ENCODE measurements at places on chromosomes 4 and X.

DNA sequence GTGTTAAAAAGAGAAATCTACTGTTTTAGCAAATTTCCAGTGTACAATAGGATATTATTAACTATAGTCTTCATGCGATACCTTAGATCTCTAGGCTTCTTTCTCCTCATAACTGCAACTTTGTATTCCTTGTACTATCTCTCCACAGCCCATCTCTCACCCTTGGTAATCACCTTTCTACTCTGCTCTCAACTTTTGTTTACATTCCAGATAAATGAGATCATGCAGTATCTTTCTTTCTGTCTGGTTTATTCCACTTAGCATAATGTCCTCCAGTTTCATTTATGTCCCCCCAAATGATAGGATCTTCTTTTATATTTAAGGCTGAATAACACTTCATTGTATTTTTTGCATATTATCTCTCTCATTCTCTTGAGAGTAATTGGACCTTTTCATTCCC, 165.5 kb downstream of the HS3ST1 start:
- no peak for DNase-seq

DNA sequence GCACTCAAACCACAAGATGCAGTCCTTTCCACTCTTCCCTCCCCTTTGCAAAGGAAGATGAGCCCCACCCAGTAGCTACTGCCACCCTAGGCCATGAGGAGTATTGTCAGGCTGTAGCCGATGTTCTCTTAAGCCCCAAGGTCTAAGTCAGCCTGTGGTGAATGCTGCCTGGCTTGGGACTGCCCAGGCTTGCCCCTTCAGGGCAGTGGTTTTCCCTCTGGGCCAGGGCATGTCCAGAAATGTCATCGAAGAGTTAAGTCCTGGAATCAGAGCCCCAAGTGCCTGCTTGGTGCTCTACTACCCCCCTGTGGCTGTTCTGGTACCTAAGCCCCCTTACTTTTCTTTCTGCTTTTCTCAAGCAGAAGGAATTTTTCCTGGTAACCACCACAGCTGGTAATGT, 11.8 kb upstream of the PGK1 start:
- no peak for DNase-seq

DNA sequence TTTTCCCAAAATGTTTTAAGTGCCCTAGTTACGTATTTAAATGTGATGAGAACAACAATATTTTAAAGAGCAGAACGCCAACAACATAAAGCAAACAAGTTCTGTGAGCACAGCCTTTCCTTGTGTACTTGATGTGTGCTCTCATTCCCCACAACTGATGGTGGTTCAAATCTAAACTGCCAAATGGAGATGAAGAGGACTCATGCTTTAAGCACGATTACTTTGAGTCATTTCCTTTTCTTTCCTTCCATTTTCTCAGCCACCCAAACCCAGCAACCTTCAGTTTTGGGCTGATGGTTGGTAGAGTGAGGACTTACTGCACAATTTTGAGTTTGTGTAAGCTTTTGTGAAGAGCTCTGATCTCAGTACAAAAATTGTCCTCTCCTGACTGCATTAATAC, 1.7 kb downstream of the NSD2 start:
- DNase-seq, result no peak

DNA sequence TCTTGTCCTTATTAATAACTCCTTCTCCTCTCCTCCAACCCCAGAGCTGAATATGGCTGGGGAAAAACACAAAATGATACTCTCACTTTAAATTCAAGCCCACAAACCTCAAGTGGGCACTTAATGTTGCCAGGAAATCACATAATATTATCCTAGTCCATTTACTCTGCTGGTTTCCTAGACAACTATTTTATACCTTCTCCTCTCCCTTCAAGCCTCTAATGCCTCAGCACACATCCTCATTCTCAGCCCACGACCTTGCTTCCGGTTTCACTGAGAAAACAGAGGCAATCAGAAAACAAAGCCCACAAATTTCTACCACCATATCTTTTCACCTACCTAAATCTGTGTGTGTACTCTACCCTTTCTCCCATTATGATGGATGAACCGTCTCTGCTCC, 12.1 kb upstream of the CLCN5 start:
- no peak for DNase-seq

DNA sequence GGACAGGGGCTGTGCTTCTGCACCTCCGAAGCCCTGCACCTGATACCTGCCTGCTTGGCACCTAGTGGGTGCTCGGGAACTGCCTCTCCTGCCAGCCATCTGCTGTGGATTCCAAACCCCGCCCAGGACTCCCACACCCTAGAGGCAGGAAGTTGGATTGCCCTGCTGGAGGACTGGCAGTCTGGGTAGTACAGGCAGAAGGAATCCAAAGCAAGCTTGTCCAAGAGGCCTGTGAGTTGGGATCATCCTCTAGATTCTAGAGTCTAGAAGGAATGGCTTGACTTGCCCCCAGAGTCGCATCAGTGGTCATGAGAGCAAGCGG, 64.6 kb upstream of the MTM1 start:
- DNase-seq, result no peak

- no peak for DNase-seq
Measured at GRCh38 chrX:123581586-123581985, 151.3 kb downstream of the THOC2 start.

DNA sequence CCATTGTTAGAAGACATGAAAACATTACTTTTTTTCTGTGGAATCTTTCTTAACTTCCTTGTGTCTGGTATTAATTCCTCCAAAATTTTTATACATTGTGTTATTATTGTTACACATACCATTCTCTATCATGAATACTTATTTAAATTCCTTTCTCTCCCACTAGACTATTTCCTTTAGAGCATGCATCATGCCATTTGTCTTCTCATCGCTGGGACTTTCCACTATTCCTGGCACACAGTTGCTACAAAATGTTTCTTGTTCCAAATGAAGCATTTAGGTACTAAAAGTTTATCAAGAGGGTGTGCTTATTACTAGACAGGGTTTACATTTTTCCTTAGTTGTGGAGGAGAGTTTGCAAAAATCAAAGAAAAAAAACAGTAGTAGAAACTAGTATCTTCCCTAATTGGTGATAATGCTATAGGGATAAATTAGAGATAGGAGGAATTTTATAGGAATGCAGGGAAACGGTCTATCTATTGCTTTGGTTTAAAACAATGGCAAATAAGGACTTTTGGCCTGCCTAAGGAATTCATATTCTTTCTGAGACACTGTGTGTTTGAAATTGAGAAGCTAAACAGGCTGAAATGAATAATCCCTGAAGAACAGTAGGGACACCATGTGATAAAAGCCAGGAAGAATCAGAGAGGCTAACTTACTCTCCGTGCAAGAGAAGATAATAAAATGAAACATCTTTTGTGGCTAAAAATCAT, 187.5 kb upstream of the TBC1D9 start:
- DNase-seq, result no peak

GRCh38 chr4:115228851-115229250, 115.4 kb upstream of the NDST4 start:
- no peak for DNase-seq

- DNase-seq, result no peak
Measured at GRCh38 chr4:180314972-180315371, 1928.2 kb upstream of the TENM3 start.

DNA sequence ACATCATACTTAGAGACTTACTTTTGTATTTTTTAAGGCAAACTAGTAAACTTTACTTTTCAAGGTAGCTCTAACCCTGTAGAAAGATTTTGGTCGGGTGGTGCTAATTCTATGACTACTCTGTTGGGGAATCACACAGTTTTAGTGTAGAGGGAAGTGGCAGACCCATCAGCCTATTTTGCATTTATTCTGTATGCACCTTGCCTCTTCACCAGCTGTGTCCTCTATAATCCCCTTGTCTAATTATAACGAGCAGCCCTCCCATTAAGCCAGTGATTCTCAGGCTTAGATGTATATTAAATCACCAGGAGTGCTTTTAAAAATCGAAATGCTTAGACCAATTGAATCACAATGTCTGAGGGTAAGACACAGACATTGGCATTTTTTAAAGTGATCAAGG, 78.1 kb downstream of the GALNT7 start:
- no peak for DNase-seq

- no peak for DNase-seq
Measured at GRCh38 chr4:106165351-106166010, 150.5 kb downstream of the TBCK start.

DNA sequence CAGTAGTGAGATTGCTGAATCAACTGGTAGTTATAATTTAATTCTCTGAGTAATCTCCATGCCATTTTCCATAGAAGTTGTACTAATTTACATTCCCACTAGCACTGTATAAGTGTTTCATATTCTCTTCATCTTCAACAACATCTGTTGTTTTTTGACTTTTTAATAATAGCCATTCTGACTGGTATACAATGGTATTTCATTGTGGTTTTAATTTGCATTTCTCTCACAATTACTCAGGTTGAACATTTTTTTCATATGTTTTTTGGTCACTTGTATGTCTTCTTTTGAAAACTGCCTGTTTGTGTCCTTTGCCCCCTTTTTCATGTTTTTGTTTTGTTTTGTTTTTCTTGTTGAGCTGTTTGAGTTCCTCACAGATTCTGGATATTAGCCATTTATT, 880.2 kb downstream of the RAPGEF2 start:
- no peak for DNase-seq

- DNase-seq, result no peak
Measured at GRCh38 chr4:67580577-67580976, 22.1 kb downstream of the STAP1 start.

- no peak for DNase-seq
Measured at GRCh38 chr4:7736436-7737267, 203.0 kb downstream of the AFAP1 start.

DNA sequence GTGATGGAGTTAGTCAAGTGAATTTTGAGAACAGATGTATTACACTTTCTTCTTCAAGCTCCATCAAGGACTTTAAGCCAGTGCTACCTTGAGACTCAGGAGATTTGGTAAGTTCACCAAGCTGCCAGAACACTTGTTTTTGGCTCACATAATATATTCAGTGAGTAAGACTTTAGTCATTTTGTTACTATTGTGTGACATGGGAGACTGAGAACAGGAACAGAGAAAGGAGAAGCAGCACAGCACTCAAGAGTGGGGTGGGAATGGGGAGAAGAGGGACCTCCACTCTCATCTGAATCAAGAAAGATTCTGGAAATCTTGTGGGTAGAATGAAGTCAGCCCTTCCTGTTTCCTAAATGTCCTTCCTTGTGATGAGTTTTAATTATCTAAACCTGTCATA, 87.3 kb upstream of the TET2 start:
- no peak for DNase-seq

DNA sequence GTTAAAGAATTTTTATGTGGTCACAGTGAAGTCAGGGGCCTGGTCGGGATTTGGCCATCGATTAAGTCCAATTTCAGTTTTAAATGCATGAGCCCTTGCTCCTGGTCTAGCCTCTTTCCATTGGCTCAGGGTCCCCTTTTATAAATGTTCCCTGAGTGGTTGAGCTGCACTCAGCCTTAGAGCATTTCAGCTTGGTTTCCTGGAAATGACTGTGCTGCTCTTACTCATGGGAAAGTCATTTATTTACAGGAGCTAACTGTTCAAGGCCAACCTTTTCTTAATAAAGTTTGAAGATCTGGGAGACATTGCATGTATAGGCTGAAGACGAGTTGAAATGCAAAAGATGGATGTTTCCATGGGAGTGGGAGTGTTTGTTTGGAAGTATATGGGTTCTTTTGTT, 98.8 kb upstream of the CLNK start:
- DNase-seq, result no peak

DNA sequence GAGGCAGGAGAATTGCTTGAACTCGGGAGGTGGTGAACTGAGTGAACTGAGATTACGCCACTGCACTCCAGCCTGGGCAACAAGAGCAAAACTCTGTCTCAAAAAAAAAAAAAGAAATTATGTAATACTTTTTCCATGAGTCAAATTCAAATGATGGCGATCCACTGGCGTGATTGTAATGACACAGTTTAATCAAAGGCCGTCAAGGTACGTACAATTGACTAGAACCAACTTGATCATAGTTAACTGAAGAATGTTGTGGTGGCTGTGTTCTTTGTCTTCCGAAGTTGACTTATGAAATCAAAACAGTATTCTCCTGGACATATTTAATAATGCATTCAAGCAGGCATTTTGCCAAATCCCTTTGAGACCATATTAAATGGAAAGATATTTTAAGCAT, 318.6 kb upstream of the FAT1 start:
- no peak for DNase-seq

Measured in stimulated activated naive CD4-positive, alpha-beta T cell treated with Interleukin-2 at 50 U/mL for 16 hours (primary cell).